ENCODE measurements at places on chromosomes 16 and 17.
A peak's percentile ranks its signal among the peaks of the same experiment; 100 is the strongest.

GRCh38 chr16:4407543-4408322 lies 8.7 kb downstream of the CORO7 start:
- DNase-seq: no peak

DNA sequence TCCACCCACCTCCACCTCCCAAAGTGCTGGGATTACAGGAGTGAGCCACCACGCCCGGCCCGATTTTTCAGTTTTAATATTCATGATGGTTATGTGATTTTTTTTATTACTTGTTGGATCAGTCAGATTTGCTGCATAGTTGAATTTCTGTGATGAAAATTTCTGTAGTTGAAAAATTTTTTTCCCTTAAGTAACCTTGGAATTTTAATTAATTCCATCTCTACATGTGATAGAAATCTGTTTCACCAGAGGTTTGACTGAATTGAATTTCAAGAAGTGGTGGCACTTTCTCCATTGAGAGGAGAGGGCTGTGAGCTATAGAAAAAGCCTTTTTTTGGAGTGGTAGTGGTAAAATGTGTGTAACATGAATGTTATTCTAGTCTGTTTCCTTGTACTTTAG lies 24.7 kb downstream of the WIPF2 start:
- DNase-seq: no peak

DNA sequence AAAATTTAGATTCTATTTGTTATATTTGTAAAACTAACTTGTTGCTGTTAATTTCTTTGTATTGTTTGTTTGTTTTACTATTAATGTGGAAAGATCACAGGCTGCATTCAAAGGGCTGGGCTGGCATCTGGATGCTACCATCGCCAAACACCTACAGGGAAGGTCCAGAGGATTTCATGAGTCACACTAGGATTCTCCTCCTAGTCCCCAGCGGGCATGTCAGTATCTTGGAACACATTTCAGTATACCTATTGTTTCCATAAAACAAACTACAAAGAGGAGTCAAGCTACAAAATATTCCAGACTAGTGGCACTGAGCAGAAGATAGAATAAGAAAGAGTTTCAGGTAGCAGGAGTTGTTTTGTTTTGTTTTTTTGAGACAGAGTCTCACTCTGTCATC lies 55.3 kb downstream of the NOG start:
- no peak for DNase-seq

DNA sequence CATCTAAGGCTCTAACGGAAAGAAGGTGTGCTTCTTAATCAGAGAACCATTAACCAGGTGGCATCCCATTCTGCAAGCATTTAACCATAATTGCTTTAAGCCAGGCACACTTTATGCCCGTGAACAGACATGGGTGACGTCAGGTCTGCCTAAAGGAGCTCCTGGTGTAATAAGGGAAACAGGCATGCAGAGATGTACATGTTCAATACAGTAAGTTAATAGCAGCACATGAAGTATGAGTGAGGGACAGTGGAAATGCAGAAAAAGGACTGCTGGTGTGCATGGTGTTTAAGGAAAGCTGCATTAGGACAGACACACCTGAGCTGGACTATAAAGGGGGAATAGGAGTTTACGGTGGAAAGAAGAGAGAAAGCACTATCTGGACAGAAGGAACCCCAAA lies 18.6 kb downstream of the DYNLRB2 start:
- no peak for DNase-seq

DNA sequence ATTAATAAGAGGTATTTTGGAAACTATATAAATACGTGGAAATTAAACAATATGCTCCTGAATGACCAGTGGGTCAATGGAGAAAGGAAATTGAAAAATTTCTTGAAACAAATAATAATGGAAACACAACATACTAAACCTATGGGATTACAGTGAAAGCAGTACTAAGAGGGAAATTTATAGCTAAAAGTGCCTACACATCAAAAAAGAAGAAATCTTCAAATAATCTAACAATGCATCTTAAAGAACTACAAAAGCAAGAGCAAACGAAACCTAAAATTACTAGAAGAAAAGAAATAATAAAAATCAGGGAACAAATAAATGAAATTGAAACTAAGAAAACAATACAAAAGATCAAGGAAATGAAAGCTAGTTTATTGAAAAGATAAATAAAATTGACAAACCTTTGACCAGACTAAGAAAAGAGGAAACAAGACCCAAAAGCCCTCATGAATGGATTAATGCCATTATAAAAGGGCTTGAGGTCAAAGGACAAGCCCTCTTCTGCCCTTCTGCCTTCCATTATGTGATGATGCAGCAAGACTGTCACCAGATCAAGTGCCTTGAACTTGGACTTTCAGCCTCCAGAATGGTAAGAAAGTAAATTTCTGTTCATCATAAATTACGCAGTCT lies 43.9 kb upstream of the ALDH3A1 start:
- no peak for DNase-seq

DNA sequence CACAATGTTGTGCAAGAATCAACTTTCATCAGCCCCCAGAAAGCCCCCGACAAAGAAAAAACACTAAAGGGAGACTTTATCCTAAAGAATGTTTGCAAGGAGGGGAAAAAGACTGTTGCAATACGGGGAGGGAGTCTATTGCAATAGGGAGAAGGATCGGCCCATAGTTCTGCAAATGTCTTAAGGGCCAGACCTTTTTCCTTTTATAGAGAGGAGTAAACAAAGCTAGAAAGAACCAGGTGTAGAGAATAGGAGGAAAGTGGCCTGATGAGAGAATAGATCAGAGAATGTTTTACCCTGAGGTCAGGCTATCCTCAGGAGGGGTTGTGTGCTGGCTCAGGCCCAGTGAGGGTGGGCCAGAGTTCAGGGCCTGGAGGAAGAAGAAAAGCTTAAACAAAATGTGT lies 8.7 kb upstream of the CAVIN1 start:
- no peak for DNase-seq

GRCh38 chr17:82959242-82959930 lies 119.6 kb upstream of the ZNF750 start:
- DNase-seq: no peak

GRCh38 chr16:11134722-11135463 lies 121.1 kb downstream of the SOCS1 start:
- DNase-seq: no peak

GRCh38 chr16:24776501-24777220 lies 47.2 kb downstream of the TNRC6A start:
- DNase-seq: no peak

GRCh38 chr17:71085238-71086033 lies 916.1 kb downstream of the KCNJ2 start:
- no peak for DNase-seq

GRCh38 chr17:7687072-7687907 lies at the start of gene TP53:
TP53 (minus strand) TSS chr17:7687490; CDS start chr17:7676594, 10,896 bp downstream.
- peak; percentile 82 for DNase-seq

- no peak for DNase-seq
These were observed 108.1 kb downstream of the SNX11 start for GRCh38 chr17:48215583-48216139.

GRCh38 chr17:27529230-27529796 lies 73.1 kb downstream of the KSR1 start:
- no peak for DNase-seq

Data from GM12878 (cell line).